ENCODE measurements at places on chromosomes 11 and 22.
A peak's percentile ranks its signal among the peaks of the same experiment; 100 is the strongest.

GRCh38 chr11:57982776-57983175 lies 40.9 kb upstream of the OR9Q1 start:
- no peak for DNase-seq

DNA sequence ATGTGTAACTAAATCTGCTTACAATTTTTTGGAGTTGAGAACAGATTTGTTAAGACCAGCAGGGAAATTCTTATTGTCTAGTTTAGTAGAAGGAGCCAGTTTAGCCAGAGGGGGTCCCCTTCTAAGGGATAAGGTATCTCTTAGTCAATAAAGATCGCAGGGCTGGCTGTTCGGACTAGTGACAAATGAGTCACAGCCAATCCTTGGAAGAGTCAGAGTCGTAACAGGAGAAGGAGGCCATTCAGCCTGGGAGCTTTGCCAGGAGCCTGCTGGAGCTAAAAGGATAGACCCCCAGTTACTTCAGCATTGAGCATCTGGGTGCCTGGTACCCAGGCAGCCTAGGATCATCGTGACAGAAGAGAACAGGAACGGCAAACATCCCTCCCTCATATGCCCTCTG lies 191.6 kb upstream of the ARHGAP20 start:
- DNase-seq: no peak

DNA sequence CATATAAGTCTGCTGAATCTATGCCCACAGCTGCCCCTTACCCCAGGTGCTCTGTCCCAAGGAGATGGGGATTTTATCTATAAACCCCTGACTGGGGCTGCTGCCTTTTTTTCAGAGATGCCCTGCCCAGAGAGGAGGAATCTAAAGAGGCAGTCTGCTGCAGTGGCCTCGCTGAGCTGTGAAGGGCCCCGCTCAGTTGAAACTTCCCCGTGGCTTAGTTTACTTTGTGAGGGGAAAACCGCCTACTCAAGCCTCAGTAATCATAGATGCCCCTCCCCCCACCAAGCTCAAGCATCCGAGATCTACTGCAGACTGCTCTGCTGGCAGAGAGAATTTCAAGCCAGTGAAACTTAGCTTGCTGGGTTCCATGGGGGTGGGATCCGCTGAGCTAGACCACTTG lies 7.4 kb upstream of the SCGB1D4 start:
- DNase-seq: no peak

DNA sequence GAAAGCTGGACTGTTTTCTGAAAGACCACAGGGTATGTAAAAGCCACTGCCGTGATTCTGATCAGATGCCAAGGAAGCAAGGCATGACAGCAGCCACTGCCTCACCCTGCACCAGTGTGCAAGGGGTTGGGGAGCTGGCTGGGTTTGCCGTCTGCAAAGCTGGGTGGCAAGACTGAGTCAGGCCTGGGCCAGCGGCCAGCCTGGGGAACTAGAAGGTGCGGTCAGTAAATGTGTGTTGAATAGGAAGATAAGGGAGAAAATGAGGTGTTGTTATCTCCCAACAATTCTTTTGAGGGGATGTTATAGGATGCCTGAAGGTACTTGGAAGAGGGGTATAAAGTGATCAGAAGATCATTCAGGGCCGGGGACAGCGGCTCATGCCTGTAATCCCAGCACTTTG lies 8.0 kb downstream of the VSTM5 start:
- peak; percentile 7 for DNase-seq

- DNase-seq: peak; percentile 39
Observed at GRCh38 chr11:62909107-62909894, 11.9 kb downstream of the CHRM1 start.

- DNase-seq: no peak
Observed at GRCh38 chr11:28584992-28585391, 476.8 kb downstream of the METTL15 start.

- DNase-seq: no peak
Observed at GRCh38 chr22:47190276-47190956, 428.0 kb downstream of the TBC1D22A start.

DNA sequence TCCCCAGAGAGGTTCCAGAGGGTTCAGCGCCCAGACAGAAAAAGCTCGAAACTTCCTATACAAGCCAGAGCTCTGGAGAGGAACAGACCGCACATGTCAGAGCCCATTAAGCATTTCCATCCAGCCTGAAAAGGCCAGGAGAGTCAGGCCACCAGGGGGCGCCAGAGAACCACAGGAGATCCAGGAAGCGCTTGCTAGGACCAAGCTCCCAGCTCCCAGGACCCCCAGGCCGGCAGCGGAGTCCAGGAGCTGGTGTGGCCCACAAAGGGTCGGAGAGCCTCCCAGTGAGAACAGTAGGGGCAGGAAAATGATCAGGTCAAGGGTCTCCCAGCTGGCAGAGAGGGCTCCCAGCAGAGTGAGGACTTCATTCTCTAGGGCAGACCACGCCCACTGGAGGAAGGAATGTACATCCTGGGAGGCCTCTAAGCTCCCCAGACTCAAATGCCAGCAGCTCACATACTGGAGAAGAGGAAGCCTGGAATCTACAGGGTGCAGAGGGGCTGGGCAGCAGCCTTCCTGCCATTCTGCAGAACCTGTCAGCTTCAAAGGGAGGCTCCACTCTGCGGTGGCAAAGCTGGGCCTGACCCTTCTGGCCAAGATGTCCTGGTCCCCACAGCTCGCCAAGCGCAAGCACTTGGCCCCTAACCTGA lies 2.1 kb upstream of the MEI1 start:
- DNase-seq: peak; percentile 72

- no peak for DNase-seq
Observed at GRCh38 chr11:34634694-34635062, 13.8 kb downstream of the EHF start.

- no peak for DNase-seq
Observed at GRCh38 chr11:22753416-22753815, 76.2 kb downstream of the SVIP start.

DNA sequence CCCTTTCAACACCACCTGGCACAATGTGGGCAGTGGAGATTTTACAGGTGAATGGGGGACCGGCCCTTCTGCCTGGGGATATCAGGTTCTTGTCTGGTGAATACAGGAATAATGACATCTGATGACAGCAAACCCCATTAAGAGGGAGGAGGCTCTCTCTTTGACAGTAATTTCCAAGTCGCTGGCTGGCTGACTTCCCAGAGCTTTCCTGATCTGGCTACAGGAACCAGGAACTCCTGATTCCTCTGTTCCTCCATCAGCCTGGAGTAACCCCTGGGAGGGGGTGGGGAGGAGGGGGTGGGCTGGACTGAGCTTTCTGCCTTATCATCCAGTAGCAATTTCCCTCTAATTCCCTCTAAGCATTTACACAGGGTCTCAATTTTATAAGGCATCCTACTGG lies 3.7 kb upstream of the MIEF1 start:
- no peak for DNase-seq

- DNase-seq: no peak
Observed at GRCh38 chr11:112221274-112221835, 4.9 kb upstream of the PTS start.

DNA sequence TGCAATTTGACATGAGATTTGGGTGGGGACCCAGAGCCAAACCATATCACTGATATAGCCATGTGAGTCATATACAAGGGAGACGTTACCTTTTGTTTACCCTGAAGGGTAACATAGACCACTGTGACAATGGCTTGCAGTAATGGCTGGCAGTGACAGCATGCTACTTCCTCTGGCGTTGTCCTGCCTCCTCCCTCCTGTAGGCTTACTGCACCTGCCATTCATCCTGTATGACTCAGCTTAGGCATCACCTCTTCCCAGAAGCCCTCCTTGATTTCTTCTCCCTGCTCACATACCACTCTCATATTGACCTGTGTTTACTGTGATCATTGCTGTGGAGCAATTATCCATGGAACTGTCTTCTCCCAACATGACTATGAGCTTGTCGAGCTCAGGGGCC lies 12.0 kb upstream of the PVALB start:
- no peak for DNase-seq

DNA sequence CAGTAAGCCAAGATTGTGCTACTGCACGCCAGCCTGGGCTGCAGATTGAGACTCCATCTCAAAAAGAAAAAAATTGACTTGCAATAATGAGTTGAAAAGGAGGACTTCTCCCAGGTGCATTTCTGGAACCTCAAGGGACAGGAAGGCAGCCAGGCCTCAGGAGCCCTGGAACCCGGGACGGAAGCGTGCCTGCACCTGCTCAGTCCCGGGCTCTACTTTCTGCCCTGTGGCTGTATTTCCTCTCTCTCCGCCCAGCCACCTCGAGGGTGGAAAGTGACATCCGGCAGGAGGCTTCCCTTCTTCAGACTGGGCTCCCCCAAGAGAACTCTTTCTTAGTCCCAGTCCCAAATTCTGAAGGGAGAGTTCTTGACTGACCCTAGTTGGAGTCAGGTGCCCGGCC lies 20.2 kb upstream of the GAL start:
- DNase-seq: no peak

GRCh38 chr11:65866509-65867283 lies 5.9 kb downstream of the EFEMP2 start:
- DNase-seq: no peak

GRCh38 chr11:7072401-7073028 lies 16.3 kb upstream of the RBMXL2 start:
- no peak for DNase-seq

DNA sequence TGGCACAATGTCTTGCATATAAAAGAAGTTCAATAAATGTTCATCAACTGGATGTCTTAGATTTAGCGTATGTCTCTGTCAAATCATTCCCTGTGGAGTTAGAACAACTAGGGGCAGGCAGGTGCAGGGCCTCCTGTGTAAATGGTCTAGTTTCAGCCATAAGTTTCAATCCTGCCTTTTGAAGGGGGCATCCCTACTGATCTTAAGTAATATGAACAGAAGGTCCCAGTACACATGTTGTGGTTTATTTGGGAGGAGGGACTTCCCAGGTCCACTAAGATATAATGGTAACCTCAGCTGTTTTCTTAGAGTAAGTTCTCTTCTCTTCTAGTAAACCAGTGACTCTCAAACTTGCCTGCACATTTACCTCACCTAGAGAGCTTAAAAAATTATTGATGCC lies 19.8 kb downstream of the TTC12 start:
- DNase-seq: no peak

DNA sequence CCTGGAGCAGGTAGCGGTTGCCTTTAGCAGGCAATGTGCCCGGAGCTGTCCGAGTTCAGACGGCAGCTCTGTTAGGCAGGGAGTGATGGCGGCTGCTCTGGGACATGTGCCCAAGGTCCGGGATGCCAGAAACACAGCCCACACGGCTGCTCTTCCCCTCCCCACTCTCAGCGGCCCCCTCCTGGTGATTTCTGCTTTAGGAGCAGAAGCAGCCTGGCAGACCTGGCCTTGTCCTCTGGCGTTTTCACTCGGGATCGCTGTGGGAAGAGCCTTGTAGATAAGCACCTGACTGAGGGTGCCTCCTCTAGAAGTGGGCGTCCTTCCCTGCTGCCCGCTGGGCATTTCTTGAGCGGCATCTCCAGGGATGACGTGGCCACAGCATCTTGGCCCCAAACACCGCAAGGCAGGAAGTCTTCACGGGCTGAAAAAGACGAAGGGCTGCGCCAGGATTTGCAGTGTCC lies 392.2 kb downstream of the TBC1D22A start:
- peak; percentile 38 for DNase-seq

- no peak for DNase-seq
Observed at GRCh38 chr11:19284881-19285280, 44.1 kb upstream of the E2F8 start.

GRCh38 chr11:33280411-33280810 lies 23.2 kb downstream of the HIPK3 start:
- DNase-seq: no peak

DNA sequence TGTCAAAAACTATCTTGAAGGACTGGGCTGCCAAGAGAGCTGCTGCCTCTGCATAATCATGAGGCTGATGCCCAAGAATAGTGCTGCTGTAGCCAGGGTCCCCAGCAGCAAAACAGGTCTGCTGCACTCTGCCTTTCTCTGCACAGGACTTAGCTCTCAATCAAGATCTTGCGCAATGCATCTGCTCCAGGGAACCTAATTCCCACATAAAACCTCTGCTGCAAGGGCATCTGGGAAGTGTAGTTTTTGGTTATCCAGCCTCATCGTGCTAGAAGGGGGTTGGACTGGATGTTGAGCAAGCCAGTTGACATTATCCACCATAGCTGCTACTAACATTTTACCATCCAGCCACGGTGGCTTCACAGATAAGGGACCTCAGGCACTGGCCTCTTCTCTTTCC lies 192.7 kb downstream of the C11orf91 start:
- no peak for DNase-seq

- DNase-seq: no peak
Observed at GRCh38 chr11:28819741-28820140, 711.6 kb downstream of the METTL15 start.

DNA sequence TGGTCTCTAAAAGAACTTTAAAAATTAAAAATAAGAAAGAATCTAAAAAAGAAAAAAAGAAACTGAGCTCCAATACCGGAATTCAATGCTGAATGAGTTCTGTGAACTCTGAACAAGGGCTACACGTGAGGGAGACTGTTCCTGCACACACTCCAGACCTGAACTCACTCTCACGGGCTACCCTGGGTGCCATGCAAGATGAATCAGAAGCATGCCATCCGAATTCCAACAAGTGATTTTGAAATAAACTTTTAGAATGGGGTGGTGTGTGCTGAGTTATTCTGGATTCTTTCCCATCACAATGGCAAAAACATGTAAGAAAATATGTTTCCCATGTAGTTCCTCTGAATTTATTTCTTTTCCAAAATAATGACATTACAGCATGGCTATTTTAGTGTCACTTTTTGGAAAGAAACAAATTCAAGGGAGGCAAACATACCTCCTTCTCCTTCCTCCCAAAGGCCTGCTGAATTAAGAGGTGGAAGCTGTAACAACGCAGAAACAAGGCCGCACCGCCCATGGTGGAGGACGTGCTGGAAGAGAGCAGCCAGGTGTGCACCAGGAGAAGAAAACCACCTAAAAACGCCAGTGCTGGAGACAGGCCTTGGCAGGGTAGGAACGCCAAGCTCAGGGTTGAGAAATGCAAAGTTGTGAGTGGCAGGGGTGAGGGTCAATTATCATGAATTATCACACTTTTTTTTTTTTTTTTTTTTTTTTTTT lies 63.2 kb upstream of the ARFGAP3 start:
- no peak for DNase-seq

DNA sequence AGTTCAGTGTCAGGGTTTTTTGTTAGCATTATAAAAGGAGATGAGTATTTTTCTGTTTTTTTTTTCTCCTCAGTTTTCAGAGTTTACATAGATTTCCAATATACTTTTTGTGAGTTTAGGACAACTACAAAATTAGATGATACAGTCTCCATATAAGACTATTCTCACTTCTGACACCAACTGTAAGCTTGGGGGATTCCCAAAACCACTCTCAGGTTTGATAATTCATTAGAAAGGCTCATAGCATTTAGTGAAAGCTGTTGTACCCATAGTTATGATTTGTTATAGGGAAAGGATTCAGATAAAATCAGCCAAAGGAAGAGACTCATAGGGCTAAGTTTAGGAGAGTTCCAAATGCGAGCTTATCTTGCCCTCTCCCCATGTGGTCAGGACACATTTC lies 24.1 kb downstream of the CUL5 start:
- DNase-seq: no peak

- no peak for DNase-seq
Observed at GRCh38 chr22:30934053-30934452, 34.5 kb downstream of the MORC2 start.

DNA sequence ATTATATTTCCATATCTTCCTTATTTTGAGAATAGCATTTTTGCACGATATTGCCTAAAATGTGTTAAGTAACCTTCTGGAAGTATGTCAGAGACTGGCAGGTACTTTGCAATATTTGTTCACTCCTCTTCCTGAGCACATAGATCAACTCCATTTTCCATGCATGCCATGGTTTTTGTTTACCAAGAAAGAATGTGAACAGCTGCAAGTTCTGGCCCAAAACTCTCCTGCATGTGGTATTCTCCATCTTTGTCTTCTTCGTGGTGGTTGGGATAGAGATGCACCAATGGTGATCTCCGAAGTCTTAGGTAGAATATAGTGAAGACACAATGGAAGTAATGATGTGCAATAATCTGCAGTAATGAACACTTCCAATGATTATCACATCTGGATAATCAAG lies 2241.0 kb upstream of the RAG2 start:
- DNase-seq: no peak
